Colonic mucosa (tissue), 4 donors: ENCODE measurements at places on chromosomes 6 and 20.

GRCh38 chr6:148816117-148816516 is 69.3 kb downstream of the UST start:
- no peaks in the 10 kb centered on the region for H3K36me3 ChIP-seq
- H3K4me1 ChIP-seq: no peaks in the 10 kb centered on the region
- H3K27ac ChIP-seq: no peak overlapping the region
- no peak overlapping the region for H3K4me3 ChIP-seq

DNA sequence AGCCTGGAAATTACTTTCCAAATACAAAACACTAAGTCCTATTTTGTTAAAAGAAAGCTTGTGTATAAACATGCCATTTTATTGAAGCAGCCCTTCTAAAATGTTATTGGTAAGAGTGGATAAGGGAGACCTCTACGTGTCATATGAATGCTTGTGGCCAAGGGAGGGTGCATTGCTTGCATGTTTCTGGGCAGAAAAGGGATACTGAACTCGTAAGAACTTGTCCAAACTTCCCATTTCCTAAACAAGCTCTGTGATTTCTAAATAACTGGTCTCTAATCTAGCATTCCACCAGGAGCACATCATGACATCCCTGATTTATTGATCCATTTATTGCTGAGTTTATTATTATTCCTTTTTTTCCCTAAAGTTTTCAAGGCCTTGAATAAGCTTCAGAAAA is 474.1 kb downstream of the CD109 start:
- H3K36me3 ChIP-seq: no peaks in the 10 kb centered on the region
- H3K4me3 ChIP-seq: no peak overlapping the region
- H3K4me1 ChIP-seq: no peaks in the 10 kb centered on the region
- DNase-seq: no peak
- no peak overlapping the region for H3K27ac ChIP-seq

GRCh38 chr6:5866547-5867051 is 140.1 kb downstream of the NRN1 start:
- no peak for DNase-seq
- H3K4me3 ChIP-seq: peak overlapping the region; percentile 14
- no peaks in the 10 kb centered on the region for H3K4me1 ChIP-seq
- H3K27me3 ChIP-seq: no peaks in the 10 kb centered on the region
- H3K27ac ChIP-seq: no peak overlapping the region
- no peaks in the 10 kb centered on the region for H3K36me3 ChIP-seq

- no peaks in the 10 kb centered on the region for H3K36me3 ChIP-seq
- H3K27ac ChIP-seq: no peak overlapping the region
- no peak for DNase-seq
- no peak overlapping the region for H3K4me3 ChIP-seq
- H3K4me1 ChIP-seq: no peaks in the 10 kb centered on the region
- no peaks in the 10 kb centered on the region for H3K27me3 ChIP-seq
Measured at GRCh38 chr6:142395768-142396231, 94.0 kb downstream of the ADGRG6 start.

DNA sequence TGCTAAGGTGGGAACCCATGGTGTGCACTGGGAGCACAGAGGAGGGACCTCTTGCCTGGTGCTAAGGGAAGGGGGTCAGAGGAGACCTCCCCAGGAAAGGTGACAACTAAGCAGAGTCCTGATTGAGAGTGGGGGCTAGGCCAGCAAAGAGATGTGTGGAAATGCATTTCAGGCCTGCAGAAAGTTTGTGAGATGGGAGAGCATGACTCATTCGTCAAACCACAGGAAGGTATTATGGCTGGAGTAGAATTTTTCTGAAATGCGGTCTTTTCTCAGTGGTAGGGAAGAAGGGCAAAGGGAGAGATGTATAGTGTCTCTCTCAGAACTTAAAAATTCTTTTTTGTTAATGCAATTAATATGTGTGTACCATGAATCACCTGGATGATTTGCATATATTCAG is 23.6 kb upstream of the EDN1 start:
- no peak overlapping the region for H3K27ac ChIP-seq
- no peak for DNase-seq
- no peaks in the 10 kb centered on the region for H3K36me3 ChIP-seq

GRCh38 chr6:36691612-36692011 is 6.0 kb upstream of the RAB44 start:
- no peak overlapping the region for H3K27ac ChIP-seq
- no peaks in the 10 kb centered on the region for H3K27me3 ChIP-seq
- peaks cover 6% of the 10 kb centered on the region for H3K36me3 ChIP-seq
- DNase-seq: no peak
- no peak overlapping the region for H3K4me3 ChIP-seq

- no peaks in the 10 kb centered on the region for H3K36me3 ChIP-seq
- no peaks in the 10 kb centered on the region for H3K27me3 ChIP-seq
- H3K4me3 ChIP-seq: no peak overlapping the region
- DNase-seq: no peak
- H3K4me1 ChIP-seq: no peaks in the 10 kb centered on the region
Measured at GRCh38 chr6:68235326-68235784, 399.7 kb upstream of the ADGRB3 start.

DNA sequence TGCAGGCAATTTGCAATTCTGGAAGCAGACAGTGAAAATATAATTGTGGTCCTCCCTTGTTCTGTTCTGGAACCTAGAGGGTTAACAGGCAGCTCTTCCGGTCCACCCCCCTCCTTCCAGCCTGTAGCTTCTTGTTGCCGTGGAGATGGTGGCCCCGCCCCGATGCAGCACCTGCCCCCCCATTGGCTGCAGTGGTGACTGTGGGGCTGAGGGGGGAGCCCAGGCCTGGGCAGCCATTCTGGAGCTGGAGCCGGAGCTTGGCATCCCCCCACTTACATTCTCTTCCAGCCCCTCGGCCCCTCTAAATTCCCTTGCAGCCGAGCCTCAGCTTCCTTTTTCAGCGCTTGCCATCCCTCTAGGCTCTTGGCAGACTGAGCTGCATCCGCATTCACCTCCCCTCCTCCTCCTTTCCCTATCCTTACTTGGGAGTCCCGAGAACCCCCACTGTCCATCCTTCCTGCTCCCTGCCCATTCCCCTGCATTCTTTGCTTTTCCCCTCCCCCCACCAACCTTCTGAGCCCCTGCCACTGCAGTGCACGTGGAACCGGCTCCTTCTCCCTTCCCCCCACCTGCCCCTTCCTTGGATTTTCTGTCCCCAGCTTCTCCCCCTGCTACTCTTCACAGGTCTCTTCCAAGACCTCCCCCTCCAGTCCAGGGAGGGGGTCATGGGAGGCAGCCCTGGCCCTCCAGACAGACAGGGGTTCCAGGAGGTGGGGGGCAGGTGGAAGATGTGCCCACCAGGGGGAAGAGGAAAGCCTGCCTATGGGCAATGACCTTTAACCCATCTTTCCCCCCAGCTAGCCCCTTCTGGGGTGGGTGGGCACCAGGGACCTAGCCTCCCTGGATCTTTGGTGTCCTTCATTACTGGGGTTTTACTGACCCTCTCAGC is 11.4 kb downstream of the SYNGAP1 start:
- no peaks in the 10 kb centered on the region for H3K27me3 ChIP-seq
- no peak overlapping the region for H3K27ac ChIP-seq

DNA sequence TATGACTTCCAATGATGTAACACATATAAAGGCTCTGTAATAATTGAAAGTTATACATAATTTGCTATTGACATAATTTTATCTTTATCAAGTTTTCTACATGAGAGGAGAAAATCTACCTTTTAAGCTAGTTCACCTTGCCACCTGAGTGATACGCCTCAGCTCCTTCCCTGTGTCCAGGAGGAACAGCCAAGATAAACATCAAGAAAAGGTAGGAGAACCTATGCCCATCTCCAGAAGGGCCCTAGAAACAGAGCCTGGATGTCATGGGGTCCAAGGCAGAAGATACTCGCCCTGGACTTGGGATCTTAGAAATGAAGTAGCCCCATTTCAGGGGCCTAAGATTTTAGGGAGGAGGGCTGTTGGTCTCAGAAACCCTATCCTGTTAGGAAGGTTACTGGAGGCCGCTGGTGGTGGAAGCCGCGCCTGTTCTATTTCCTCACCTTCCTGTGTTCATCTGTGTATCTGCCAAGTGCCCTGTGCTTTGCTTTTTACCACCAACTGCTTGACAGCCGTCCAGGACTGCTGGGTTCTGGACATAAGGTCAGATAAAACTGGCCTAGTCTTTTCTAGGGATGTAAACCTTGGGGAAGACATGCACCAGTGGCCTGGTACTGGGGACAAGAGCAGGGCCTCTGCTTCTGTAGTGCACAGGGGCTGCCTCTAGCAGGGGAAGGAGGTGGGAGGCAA is 178.5 kb downstream of the ARID1B start:
- no peaks in the 10 kb centered on the region for H3K36me3 ChIP-seq
- no peak overlapping the region for H3K27ac ChIP-seq
- no peak overlapping the region for H3K4me3 ChIP-seq
- H3K27me3 ChIP-seq: no peaks in the 10 kb centered on the region
- peak; percentile 40 for DNase-seq

DNA sequence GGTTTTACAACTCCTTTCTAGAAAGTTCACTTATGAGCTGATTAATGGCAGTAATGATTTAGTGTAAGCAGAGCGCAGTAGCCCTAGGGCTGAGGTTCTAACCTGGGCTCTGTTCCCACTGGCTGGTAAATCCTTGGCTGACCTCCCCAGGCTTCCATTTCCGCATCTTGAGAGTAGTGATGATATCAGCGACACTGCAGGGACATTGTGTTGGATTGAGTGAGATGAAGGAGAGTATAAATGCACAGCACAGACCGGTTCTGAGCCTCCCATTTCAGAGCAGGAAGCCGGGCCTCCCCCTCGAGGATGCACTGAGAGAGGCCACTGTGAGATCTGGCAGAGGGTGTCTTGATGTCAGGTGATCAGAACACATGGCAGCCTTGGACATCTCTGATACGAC is 477.2 kb upstream of the SULF2 start:
- H3K27me3 ChIP-seq: no peaks in the 10 kb centered on the region
- H3K4me3 ChIP-seq: no peak overlapping the region
- DNase-seq: no peak
- no peaks in the 10 kb centered on the region for H3K36me3 ChIP-seq

- no peaks in the 10 kb centered on the region for H3K4me1 ChIP-seq
- DNase-seq: no peak
- H3K27ac ChIP-seq: no peak overlapping the region
- H3K27me3 ChIP-seq: no peaks in the 10 kb centered on the region
Measured at GRCh38 chr6:111792914-111793700, 80.1 kb downstream of the FYN start.

DNA sequence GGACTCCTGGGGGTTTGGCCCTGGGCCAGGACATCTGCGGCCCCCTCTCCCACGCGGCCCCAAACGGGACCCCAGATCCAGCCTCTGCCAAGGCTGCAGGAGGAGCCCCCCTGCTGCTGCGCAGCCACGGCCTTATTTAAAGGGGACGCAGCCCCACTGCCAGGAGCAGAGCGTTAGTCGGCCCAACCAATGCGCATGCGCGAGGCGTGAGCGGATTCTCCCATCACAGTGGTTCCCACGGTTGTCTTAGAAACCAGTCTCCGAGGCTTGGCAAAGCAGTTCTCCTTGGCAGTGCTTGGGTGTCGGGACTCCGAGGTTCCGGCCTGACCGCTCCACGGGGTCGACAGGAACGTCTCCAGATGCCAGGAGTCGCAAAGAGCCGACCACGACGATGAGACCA is 288.3 kb upstream of the ZNF337 start:
- H3K4me3 ChIP-seq: no peak overlapping the region
- H3K4me1 ChIP-seq: no peaks in the 10 kb centered on the region
- peak; percentile 39 for DNase-seq
- no peaks in the 10 kb centered on the region for H3K27me3 ChIP-seq

DNA sequence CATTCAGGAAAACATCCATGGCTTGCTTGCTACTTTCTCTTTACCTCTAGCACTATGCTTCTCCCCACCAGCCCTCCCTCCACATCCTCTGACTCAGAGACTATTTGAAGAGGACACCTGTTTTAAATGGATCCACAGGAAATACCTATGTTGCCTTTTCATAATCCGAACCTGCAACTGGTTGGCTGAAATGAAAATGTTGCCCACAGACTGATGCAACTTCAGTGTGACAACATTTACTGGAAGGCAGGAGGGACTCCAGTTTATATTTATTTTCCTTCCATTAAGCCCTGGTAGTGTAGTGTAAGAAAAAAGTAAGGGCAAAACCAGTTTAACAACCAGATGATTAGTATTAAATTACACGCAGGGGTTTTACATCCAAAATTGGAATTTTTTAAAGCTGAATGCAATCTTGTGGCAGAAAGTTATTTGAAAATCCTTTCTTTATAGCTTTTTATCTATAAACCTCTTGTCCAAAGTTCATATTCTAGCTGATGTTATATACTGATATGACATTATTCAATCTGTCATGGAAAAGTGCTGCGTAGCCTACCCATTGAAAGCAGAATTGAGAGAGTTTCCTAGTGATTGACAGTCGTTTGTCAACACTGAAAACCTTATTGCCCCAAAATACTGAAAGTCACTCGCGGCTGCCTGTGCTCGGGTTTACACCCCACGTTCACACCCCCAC is 881 bp upstream of the AIG1 start:
- no peaks in the 10 kb centered on the region for H3K27me3 ChIP-seq
- no peaks in the 10 kb centered on the region for H3K4me1 ChIP-seq
- peak; percentile 21 for DNase-seq
- H3K4me3 ChIP-seq: peak overlapping the region; percentile 88
- peak overlapping the region; percentile 82 for H3K27ac ChIP-seq

DNA sequence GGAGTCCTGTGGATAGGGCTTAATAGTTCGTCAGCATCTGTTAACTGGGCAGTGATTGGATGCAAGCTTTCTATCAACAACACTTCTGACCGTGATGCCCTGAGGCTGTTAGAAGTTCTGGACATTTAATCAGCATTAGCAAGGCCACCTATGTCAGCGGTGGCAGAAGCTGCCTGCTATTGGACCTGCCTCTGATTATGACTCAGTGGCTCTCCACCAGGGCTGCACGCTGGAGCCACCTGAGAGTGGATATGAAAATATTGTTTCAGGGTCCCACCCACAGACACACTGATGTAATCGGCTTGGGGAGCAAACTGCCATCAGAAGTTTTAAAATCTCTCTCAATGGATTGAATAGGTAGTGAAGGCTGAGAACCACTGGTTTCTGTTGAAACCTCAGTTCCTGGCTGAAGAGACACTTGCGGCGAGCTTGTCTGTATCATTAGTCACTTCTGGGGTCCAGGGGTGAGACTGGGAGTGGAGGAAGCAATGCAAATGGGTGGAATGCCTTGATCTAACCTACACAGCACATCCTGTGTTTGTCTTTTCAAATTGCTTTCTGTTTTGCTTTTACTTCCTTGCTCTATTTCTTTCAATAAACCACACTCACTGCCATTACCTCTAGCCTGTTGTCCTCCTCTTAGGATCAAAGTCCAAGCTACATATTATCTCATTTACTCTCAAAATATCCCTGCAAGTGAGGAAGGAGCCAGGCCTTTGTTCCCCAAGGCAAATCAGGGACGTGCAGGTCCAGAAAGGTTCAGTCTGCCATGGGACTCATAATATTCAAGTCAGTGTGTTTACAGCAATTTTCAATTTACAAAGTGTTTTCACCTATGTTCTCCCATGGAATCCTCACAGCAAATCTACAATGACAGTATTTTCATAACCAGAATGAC is 4.2 kb downstream of the CLIC5 start:
- peak; percentile 64 for DNase-seq
- no peaks in the 10 kb centered on the region for H3K36me3 ChIP-seq
- H3K4me1 ChIP-seq: peaks cover 3% of the 10 kb centered on the region
- H3K27ac ChIP-seq: peak overlapping the region; percentile 82
